C1 segment of cervical spinal cord (tissue), 14 donors: ENCODE measurements at places on chromosomes 2 and 18.

DNA sequence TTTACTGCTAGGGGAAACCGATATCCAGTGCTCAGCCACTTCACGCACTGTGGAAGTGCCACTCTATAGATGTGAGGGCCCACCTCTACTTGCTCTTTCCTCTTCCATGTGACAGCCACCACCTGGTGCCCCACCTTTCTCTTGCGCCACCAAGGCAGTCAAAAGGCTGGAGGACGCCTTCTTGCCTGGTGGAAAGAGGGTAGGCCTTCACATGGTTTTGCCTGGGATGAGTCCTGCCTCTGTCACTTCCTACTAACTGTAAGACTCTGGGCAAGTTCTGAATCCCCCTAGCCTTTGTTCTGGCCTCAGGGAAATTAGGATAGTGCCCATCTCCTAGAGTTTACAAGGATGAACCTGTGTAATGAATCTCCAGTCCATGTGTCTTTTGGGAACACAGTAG, 66.1 kb upstream of the ODC1 start:
- DNase-seq, result no peak

- no peak for DNase-seq
Observed at GRCh38 chr2:165274698-165275097, 35.5 kb downstream of the SCN2A start.

- no peak for DNase-seq
Observed at GRCh38 chr2:216043949-216044348, 30.6 kb upstream of the MREG start.

GRCh38 chr2:26892922-26893524, 45.1 kb downstream of the DPYSL5 start:
- no peak for DNase-seq

DNA sequence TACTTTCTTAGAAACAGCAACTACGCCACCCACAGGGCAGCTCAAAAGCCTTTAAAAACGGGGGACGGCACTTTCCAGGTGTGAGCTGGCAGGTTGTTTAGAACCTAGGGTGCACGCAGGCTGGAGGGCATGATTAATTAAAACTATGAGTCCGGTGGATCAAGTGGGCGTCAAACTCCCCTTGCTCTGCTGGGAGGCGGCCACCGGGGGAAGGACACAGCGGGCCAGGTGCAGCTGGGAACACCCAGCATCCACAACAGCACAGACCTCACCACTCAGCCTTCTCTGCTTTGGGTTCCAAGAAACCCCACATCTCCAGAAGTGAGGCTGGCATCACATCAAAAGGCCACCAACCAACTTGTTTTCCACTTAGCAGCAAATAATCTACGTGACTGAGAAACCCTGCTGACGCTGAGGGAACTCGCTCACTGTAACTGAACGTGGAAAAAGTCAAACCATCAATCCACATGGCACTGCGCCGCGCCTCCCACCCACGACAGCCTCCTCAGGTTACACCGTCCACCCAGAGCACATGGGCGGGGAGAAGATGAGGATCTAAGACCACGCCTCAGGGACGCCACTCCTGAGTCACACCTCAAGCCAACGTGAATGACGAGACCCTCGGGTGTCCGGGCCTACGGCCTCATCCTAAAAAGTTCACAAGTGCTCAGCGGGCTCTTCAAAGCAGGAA, 118.2 kb downstream of the ZNF516 start:
- no peak for DNase-seq

- DNase-seq, result no peak
Observed at GRCh38 chr2:226835420-226835795, 446 bp upstream of the RHBDD1 start.

DNA sequence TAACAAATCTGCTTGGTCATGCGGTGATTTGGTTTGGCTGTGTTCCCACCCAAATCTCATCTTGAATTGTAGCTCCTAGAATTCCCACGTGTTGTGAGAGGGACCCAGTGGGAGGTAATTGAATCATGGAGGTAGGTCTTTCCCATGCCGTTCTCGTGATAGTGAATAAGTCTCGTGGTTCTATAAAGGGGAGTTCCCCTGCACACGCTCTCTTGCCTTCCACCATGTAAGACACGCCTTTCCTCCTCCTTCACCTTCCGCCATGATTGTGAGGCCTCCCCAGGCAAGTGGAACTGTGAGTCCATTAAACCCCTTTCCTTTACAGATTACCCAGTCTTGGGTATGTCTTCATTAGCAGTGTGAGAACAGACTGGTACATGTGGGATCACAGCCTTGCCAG, 36.7 kb downstream of the TRABD2A start:
- DNase-seq, result no peak

DNA sequence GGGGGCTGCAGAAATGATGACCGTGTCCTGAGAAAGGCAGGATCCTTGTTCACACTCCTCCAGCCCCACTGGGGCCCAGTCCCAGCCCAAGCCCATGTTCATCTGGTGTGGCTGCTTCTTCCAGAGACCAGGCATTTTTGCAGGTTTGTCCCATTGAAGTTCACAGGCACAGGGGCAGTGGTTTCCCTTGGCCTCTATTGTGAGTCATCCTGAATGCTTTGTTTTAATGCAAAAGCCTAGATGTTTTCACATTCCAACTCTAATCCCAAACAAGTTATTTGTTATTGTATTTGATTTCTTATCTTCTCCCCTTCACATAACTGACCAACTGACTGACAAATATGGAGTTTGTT, 426.4 kb upstream of the ID2 start:
- no peak for DNase-seq

DNA sequence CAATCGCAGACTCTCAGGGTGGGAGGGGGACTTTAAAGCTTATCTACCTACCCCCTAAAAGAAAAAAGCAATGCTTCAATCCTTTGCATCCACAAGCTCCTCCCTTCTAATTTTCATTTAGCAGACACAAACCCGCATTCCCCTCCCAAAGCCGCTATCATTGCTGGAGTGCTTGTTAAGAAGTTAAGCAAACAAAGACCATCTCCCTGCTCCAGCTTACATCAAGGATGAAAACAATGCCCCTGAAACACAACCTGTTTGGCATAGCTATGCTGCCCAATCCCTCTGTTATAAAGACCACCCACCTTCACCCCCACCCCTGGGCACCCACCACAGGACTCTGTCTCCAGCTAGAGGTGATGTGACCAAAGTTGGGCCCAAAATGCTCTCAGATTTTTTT, 33.0 kb downstream of the REEP1 start:
- DNase-seq, result no peak

GRCh38 chr2:233482616-233483015, 84.0 kb downstream of the USP40 start:
- DNase-seq, result no peak

GRCh38 chr18:811892-812375, at the start of gene YES1:
TSS of gene YES1 (minus strand) at chr18:812242. CDS start at chr18:756827, 55,415 bp downstream.
- no peak for DNase-seq

GRCh38 chr18:75249672-75250470, 39.3 kb downstream of the TSHZ1 start:
- DNase-seq, result no peak

- no peak for DNase-seq
Observed at GRCh38 chr2:75462206-75462605, 98.5 kb downstream of the EVA1A start.

- DNase-seq, result no peak
Observed at GRCh38 chr18:37787452-37787851, 221.9 kb upstream of the CELF4 start.
